ENCODE measurements at places on chromosomes 7 and 10.
A peak's percentile ranks its signal among the peaks of the same experiment; 100 is the strongest.

- no peak for DNase-seq
Observed at GRCh38 chr10:17074541-17074847, 55.1 kb downstream of the CUBN start.

GRCh38 chr7:69781412-69781846 lies 183.2 kb downstream of the AUTS2 start:
- no peak for DNase-seq

GRCh38 chr7:82319674-82320118 lies 123.9 kb downstream of the CACNA2D1 start:
- DNase-seq: no peak

DNA sequence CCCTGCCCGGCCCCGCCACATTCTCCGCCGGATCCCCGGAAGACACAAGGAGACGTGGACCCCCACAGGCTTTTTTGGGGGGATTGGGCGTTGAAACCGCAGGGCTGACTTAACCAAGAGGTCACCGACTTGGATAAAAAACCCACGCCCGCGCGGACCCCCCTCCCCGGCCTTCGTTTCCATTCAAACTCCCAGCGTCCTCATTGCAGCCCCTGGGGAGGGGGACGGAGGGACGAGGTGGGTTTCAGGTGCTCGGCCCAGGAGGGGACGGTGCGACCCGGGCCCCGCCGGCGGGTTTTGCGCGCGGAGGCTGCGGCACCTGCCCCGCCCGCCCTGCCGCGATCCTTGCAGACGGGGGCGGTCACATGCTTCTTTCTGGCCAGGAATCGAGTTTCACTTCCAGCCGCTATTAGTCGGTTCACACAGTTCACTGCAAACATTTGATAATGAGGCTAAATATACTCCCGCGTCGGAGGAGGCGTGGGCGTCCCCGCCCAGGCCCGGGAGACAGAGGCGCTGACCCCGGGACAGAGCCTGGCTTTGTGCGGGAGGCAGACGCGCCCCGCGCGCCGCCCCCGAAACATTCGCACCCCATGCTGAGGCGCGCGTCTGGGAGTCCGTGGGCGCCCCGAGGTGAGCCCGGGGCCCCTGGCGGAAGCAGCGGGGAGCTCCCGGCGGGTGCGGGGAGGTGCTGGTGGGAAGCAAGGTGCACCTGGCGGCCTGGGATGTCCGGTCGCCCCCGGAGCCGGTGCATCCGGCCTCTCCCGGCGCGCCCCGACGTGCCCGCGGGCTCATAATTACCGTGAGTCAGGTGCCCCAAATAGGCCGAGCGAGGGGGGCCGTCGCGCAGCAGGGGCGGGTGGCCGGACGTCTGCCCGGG lies 2.7 kb upstream of the PDGFA start:
- no peak for DNase-seq

DNA sequence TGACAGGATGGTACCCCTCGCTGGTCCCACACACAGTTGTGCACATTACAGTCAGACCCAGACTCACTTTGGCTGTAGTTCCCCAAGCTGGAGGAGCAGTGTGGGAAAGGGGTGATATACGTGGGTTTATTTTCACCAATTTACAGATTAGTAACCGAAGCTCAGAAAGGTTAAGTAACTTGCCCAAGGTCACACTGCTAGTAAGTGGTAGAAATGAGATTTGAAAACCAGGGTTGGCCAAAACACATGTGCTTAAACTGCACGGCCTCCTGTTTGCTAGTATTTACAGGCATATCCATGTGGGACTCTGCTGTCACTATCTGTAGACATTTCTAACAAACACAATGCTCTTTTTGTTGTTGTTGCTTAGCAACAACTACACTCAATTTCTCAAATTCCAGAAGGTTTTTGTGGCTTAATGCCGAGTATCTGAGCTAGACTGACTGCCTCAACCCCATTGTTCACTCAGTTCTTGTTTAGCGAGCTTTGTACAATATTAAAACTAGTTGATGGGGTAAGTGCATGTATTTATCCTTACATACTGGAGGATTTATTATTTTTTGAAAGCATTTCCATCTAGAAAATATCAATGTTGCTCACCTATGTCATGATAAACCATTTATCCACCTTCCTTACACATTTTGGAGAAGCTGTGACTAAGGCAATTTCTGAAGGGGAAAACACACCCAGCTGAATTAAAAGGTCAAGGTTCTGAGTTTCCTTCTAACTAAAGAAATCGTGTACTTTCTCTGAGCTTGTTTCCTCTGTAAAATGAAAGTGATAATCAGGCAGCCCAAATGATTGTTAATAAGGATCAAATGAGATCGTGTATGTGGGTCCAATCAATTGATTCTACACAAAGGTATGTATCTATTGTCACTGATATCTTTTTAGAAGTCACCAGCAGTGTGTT lies 5.3 kb upstream of the TMEM139 start:
- no peak for DNase-seq

- DNase-seq: no peak
Observed at GRCh38 chr7:39709768-39710311, 86.5 kb downstream of the RALA start.

- no peak for DNase-seq
Observed at GRCh38 chr7:85587785-85588184, 400.9 kb upstream of the SEMA3D start.

- no peak for DNase-seq
Observed at GRCh38 chr10:99172128-99172738, 63.4 kb downstream of the HPSE2 start.

DNA sequence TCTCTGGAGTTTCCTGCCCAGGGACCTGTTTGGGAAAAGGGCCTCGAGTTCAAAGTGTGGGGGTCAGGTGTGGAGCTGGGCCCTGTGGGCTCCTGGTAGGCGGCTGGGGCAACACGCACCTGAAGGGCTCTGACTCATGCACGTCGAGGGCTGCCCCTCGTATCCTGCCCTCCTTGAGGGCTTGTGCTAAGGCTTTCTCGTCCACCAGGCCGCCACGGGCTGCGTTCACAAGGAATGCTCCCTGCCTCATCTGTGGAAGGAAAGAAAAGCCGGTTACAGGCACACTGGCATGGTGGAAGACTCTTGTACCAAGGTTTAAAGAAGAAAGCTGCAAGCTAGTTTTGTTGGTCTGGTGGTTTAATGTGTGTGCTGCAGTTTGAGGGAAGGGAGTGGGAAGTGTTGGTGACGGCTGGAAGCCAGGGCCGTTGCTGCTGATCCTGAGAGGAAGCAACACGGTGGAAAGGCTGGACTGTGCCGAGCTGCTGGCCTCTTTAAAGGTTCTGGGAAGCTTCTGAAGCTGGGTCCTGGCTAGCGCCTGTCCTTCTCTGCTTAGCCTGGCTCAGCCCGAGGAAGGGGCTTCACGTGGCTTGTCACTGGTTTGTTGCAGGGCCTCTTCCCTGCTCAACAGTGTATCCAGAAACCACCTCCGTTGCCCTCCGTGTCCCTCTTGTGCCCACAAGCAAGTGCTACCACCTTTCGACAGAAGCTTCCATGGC lies 52.0 kb downstream of the ZRANB1 start:
- DNase-seq: no peak

GRCh38 chr10:119199231-119199992 lies 8.0 kb upstream of the GRK5 start:
- DNase-seq: no peak

- no peak for DNase-seq
Observed at GRCh38 chr7:128962899-128963298, 25.2 kb downstream of the IRF5 start.

DNA sequence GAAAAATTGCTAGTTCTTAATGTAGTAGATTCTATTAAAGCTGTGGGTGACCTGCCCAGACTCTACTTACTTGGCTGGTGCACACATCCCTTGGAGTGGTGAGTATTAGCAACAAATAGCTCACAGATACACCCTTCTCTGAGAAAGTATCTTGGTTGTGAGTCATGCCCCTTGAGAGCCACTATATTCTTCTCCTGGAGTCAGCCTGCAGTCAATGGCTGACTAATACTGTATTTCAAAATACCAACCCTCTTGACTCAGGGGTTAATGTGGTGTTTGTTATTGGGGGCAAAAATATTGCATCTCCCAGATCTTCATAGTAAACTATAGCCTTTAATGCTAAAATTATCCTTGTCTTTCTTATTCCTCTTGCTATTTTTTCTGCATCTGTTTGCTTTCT lies 354.9 kb downstream of the BMPER start:
- DNase-seq: no peak

DNA sequence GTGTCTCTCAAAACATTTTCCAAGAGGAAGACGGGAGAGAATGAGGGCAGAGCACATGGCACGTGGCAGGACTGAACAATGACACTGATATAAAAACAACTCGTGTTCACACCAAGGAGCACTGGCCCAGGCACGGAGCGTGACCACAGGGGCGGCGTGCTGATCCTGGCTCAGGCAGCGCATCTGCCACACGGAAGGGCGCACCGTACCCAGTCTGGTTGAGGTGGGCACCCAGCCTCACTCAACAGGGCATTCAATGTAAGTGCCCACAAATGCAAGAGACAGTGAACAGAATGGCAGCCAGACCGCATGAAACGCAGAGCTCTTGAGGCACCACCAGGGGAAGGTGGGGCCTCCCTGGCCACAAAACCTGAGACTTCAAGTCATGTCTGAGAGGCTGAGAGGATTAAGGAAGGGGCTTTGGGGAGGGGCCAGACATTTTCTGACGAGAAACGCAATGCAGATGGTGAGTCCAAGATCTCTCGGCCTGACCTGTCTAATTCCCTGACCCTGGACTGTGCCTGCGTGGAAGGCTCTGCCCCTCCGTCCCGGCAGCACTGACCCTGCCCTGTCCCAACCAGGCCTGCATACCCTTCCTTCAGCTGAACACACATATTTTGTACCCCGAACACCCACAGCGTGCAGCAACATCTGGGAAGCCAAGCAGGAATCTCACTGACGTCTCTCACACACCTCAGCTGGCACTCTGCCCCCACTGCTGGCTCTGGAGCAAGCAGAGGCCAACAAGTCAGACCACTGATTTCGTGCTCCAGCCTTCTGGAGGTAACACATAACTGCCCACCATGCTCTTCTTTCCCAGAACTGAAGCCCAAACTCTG lies 35.5 kb downstream of the VOPP1 start:
- DNase-seq: no peak

DNA sequence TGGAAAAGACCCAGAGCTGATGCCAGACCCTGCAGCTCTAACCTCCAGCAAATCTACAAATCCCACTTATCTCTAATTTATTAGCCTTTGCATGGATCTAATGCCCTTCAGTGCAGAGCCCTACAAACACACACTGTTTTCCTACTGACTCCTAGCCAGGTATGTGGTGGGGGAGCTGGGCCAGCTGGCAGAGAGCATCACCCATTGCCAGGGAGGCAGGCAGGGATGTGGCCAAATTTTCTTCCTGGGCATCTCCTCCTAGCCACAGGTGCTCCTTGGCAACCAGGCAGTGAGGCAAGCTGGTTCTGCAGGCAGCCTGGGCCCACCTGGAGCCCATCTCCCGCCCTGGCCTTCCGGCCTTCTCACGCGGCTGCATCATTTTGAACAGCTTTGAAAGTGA lies 55.9 kb upstream of the EMX2 start:
- DNase-seq: no peak

- peak; percentile 21 for DNase-seq
Observed at GRCh38 chr10:94320285-94320914, 42.3 kb downstream of the NOC3L start.

DNA sequence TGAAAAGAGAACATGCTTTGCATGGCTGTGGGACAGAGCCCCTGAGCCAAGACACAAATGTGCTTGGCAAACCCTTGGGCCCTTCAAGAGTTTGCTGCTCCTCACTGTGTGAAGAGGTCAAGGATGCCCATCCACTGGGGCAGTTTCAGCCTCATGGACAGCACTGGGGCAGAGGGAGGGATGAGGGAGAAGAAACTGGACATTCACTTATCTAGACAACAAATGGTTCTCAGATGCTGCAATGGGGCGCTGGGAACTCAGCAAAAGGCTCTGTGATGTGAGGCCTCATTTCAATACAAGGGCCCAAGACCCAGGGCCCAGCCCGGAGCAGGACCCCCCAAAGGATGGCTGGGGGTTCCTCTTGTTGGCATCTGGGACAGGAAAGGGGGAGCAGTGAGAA lies 49.1 kb downstream of the EBF3 start:
- no peak for DNase-seq

DNA sequence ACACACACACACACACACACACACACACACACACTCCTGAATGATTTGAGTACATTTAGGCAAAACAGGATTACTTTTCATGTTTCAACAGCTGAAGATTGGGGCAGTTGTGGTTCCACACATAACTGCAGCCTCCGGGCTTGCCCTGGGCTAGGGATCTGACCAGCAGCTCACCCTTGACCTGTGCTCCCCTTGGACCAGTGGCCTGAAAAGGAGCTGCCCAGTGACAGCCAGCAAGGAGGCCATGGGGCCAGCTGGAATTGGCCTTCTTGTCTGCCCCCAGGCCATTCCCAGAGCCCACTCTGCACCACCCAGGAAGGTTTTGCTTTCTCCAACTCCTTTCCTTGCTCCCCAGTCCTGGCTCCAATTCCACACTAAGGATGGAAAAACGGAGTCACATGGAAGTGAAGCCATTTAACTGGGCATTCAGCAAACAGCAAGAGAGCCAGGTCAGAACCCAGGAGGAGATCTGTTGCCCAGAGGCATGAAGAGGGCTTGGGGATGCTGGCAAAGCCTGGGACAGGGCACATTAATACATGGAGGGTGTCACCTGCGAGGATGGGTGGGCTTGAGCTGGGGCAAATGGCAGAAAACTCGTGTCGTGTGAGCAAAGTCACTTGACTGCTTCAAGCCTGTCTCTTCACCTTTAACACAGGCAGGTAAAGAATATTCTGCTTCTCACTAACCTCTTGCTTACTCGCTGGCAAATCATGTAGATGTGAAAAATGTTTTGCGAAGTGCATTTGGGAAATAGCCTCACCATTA lies 61.5 kb upstream of the GDF10 start:
- DNase-seq: no peak

GRCh38 chr10:47414752-47415519 lies 30.8 kb upstream of the ZNF488 start:
- DNase-seq: no peak

DNA sequence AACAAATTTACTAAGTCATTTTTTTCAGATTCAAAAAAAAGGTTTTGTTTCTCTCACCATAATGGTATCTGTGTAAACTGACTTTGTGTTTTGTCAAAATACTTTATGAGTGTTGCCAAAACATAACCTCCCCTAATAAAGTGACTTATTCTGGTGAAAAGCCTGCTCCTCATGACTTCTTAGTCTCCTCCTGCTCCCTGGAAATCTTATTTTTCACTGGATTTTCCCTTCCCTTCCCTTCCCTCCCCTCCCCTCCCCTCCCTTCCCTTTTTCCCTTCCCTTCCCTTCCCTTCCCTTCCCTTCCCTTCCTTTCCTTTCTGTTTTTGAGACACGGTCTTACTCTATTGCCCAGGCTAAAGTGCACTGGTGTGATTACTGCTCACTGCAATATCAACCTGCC lies 650.1 kb upstream of the GHITM start:
- DNase-seq: no peak

GRCh38 chr10:78279756-78280155 lies 246.1 kb downstream of the RPS24 start:
- DNase-seq: no peak

DNA sequence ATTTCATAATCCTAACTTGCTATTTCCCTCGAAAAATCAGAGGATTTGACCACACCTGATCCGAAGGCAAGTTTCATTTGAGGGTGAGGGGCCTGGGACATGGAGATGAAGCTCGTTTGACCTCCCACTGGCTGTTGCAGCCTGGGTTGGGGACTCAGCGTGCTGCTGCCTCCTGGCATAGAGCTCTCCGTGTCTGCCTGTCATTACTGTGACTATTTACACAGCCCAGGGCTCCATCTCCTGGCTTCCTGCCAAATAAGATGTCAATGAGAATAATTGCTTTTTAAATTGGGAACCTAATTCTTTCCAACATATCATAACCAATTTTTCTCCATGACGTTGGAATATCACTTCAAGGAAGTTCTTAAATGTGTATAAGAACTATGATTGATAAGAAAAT lies 139.3 kb upstream of the COBL start:
- no peak for DNase-seq

GRCh38 chr7:73715648-73716317 lies 3.7 kb downstream of the STX1A start:
- DNase-seq: no peak
